NCI-H2081 (cell line): ENCODE measurements at places on chromosomes 6 and 20.

DNA sequence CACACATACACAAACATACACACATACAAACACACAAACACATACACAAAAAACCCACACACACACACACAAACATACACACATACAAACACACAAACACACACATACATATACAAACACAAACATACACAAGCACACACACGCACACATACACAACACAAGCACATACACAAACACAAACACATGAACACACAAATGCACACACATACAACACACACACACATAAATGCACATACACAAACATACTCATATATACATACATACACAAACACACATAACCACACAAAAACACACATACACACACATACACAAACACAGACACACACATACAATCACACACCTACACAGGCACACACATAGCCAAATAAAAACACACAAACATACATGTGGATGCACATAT is 30.3 kb upstream of the THBS2 start:
- no peak for DNase-seq

GRCh38 chr20:53921443-53921973 is 148.9 kb downstream of the BCAS1 start:
- DNase-seq, result no peak

DNA sequence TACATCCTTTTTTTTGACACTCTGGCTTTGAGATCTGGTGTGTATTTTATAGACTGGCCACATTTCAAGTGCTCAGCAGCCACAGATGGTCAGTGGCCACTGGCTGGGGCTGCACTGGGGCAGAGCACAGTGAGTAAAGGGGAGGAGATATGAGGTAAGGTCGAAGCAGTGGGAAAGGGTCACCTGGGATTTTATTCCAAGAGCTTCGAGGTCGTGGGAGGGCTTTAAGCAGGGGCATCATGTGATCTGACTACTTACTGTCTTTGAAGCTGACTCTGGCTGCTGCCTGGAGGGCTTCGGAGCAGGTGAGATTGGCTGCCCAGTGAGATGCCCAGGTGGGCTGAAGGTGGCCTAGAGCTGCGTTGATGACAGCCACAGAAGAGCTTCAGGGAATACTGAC is 6.7 kb downstream of the C20orf203 start:
- DNase-seq, result no peak

DNA sequence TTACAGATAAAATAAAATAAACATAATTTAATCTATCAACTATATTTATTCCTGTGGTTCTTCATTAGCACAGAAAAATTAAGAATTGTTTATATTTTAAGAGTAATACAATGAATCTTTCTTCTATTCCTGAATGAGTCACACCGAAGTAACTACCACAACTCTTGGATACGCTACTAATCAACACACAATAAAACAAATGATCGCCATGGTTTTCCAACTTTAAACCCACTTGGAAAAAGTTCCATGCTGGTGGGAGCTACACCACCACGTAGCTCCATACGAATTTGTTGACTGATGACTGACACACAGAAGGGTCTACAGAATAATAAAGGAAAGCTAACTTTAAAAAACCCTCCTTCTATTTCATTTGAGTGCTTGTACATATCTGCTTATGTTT is 135.8 kb upstream of the NEDD9 start:
- DNase-seq, result no peak

DNA sequence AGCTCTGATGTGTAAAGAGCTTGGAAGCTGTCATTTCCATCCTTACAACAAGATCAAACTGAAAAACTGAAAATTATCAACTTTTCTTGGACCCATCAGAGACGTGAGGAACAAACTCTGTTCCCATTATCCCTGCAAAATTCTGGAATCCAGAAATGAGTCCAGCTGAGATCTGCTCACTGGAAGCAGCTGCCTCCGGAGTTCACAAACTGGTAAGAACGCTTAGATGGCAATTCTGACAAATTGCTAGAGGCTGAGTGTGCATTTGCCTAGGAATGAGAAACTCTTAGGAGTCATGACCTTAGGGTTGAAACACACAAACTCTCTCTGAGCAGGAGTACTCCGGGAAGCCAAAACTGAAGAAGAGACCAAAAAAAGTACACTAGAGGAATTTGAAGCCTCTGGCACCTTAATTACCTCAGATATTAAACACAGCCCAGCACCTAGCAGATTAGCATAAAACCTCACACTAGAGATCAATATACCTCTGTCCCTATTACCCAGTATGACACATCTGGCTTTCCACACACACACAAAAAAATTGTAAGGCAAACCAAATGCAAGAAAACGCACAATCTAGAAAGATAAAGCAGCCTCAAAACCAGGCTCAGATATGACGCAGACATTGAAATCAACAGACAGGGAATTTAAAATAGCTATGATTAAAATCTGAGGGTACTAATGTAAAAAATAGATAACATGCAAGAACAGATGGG is 233.5 kb upstream of the SGK1 start:
- DNase-seq, result no peak

GRCh38 chr6:113674075-113674474 is 183.1 kb upstream of the MARCKS start:
- DNase-seq, result no peak

- no peak for DNase-seq
Measured at GRCh38 chr6:149484733-149485700, at the start of gene ZC3H12D. TSS of gene ZC3H12D (minus strand) at chr6:149485014. CDS start at chr6:149474543, 10,471 bp downstream.

DNA sequence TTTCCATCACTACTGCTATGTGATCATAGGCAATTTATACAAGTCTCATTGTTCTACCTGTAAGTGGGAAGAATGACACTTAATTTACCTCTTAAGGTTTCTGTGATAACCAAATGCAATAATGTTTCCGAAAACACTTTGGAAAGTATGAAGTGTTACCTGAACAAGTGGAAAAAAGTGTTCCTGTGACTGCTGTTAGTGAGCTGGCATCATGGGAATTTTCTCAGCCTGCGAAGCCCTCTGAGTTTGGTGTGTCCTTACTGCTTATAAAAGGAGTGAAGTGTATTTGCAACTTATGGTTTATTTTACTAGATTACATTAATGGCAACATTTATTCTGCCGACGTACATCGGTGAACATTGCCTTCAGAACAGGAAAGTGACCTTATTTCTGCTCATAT is 133.0 kb downstream of the AKAP7 start:
- no peak for DNase-seq

GRCh38 chr6:55180258-55180657 is 5.9 kb downstream of the HCRTR2 start:
- DNase-seq, result no peak

GRCh38 chr6:12533586-12533985 is 183.0 kb upstream of the PHACTR1 start:
- DNase-seq, result no peak
